Esophagus squamous epithelium (tissue), 5 donors: ENCODE measurements at places on chromosomes 3 and 15.

DNA sequence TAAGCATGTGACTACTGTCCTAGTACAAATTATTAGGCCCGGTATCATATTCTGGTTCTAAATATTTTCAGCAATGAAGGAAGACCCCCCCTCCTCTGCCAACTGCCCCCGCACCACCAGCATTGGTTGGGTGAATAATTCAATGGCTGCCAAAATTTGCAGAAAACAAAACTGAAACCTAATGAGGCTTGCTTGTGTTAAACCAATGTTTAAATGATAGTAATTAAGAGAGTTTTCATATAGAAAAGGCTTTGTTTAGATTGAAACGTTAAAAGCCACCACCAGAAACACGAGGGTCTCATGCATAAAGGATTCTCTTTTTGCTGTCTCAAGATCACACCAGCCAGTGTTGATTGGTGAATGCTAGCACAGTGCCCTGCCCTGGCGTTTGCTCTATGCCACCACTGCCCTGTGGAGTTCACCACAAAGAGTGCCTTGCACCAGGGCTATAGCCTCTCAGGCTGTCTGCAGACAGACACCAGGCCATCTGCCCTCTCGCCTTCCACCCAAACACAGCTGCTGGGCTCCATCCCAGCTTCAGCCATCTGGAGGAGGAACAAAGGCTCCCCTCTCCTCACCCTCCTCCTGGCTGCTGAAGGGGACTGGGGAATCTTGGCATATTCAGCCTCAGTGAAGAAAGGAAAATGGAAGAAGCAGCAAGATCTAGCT is 200.3 kb upstream of the PFN2 start:
- DNase-seq, result no peak

- DNase-seq, result no peak
Observed at GRCh38 chr3:139909811-139910210, 25.2 kb upstream of the CLSTN2 start.

- no peak for DNase-seq
Observed at GRCh38 chr15:52790169-52790708, at the start of gene ONECUT1. TSS of gene ONECUT1 (minus strand) at chr15:52790336. CDS start at chr15:52789884, 452 bp downstream.

DNA sequence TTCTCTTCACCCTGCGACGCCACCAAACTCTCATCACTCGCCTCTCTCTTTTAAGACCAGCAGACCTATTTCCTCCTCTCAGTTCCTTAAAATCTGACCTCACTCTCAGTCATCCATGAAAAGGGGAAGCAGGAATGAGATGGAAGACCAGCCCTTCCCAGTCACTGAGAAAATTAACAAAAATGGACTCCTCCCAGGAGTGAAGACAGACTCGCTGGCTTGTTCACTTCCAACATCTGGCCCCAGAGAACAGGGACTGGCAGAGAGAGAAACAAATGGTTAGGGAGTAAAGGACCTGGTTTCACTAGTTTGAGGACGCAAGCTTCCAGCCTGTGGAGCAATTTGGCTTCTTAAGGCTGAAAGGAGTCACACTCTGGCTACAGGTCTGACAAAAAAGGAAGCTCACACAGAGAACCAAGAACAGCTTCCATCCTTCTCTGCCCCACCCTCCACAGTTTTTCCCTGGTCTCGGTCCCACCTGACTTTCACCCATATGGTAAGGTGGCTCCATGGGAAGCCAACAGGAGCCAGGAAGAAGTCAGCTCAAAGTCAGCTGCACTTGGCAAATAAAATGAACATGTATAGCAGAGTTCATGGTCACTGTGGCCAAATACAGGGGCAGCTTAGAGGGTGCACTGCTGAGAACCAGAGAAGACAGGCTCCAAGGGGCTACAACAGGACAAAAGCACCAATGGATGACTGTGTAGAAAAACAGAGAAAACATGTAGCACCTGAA is 57.2 kb downstream of the ITGB5 start:
- no peak for DNase-seq

- DNase-seq, result no peak
Observed at GRCh38 chr3:183202004-183202722, 39.6 kb upstream of the LAMP3 start.

GRCh38 chr3:127990051-127990450 is 62.2 kb upstream of the SEC61A1 start:
- no peak for DNase-seq

- DNase-seq, result no peak
Observed at GRCh38 chr3:117665296-117665695, 955.7 kb downstream of the TUSC7 start.

- no peak for DNase-seq
Observed at GRCh38 chr3:187848401-187848800, 103.1 kb upstream of the BCL6 start.

- no peak for DNase-seq
Observed at GRCh38 chr3:69986419-69986818, 13.1 kb upstream of the SAMMSON start.

DNA sequence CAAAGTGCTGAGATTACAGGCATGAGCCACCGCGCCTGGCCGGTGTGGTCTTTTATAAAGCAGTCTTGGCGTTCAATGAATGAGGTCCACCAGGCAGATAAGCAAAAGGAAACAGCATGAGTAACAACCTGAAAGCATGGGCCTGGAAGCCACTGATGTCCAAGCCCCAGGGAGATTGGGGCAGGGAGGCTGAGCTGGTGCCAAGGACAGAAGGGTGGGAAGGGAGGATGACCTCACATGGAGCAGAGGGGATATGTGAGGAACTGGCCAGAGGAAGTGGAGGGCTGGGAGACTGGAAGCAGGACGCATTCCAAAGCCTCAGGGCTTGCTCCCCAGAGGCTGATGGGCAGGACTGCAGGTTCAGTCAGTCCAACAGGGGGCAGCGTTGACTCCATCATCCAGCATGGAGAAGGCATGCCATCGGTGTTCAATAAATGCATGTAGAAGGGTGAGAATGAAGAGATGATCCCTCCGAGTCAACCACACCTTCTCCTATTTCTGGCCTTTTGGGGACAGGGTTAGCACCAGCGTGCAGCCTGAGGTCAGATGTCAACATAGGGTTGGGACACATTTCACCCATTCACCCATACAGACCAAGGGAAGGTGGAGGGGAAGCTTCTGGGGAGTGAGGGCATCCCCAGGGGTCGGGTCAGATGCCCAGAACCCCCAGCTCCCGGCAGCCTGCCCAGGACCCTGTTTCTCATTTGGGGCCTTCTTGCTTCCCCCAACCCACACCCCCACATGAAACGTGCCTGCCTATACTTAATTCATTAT is 14.8 kb downstream of the MYL3 start:
- no peak for DNase-seq

- DNase-seq, result no peak
Observed at GRCh38 chr3:121943431-121943830, 49.2 kb downstream of the SLC15A2 start.

DNA sequence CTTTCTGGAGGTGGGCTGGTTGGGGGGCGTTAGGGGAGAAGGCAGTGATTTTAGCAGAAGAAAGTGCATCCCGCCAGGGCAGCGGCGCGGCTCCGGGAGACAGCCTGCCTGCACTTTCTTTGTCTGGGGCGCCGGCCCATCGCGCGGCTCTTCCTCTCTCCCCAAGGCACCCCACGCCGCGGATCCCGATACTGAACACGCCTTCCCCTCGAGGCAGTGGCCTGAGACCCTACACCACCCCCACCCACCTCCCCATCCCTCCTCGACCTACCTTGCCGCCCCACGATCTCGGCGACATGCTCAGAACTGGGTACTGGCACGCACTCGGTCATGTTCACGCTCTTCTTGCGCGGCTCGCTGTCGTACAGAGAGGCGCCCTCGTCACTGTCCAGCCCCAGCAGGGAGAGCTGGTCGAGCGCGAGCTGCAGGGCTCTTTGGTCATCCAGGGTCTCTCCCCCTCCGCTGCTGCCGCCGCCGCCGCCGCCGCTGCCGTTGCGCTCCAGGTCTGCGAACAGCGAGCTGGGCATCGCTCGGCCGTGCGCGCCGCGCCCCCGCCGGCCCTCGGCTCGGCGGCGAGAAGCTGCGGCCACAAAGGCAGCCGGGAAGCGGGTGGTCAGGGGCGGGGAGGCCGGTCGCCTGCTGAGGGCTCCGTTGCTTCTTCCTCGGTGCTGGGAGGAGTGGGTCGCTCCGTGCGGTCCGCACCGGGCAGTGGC is 483 bp downstream of the MEX3B start:
- no peak for DNase-seq

DNA sequence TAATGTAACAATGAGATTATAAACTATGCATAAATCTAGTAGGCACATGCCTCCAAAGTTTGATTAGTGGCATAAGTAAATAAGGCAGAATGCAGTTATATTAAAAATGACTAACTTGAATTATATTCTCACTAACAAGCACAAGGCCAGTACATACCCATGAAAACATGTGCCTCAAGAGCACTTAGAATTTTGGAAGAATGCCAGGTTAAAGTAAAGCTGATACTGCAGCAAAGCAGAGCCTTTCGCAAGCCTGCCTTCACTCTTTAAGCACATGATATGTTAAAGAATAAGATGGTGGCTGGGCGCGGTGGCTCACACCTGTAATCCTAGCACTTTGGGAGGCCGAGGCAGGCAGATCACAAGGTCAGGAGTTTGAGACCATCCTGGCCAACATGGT is 49.0 kb downstream of the KBTBD12 start:
- no peak for DNase-seq

- no peak for DNase-seq
Observed at GRCh38 chr3:121896823-121897222, 2.6 kb downstream of the SLC15A2 start.

GRCh38 chr3:105878061-105878460 is 9.2 kb upstream of the CBLB start:
- DNase-seq, result no peak

DNA sequence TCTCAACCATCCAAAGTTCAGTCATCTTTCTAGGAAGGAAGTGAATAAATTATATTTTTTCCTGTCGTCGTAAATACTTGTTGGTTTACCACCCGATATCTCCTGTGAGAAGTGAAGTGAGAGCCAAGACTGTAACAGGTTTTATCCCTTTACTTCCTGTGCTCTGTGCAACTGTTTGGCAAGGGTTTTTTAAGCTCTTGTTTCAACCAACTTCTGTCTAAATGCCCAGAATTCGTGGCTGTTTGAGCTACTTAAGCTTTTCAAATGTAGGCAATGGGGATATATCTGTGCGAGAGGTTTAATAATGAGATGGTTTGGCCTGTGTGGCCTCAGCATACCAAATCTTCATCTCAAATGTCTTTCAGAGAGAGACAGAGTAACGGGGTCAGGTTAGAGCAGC is 134.7 kb downstream of the LRTM1 start:
- no peak for DNase-seq

DNA sequence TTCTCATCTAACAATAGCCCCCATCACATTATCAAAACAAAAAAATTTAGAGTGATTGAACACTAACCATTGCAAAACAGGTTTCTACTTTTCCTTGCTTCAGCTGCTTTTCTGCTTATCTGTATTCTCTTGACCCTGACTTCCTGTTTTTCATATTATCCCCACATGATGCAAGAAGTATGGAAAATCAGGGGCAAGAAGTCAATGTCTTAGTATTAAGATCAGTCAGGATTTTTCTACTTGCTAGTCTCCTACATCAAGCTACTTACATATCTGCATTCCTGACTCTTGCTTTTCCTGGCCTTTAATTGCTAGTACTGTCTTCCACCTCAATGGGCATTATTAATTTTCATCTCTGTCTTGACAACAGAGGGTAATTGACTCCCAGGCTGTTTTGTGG is 300.2 kb downstream of the OTOL1 start:
- DNase-seq, result no peak
